ENCODE measurements at places on chromosomes 5 and 9.

- DNase-seq: no peak
Measured at GRCh38 chr9:98037357-98037756, 19.2 kb upstream of the NANS start.

GRCh38 chr5:23930985-23931384 is 423.6 kb downstream of the PRDM9 start:
- no peak for DNase-seq

GRCh38 chr5:139245637-139246339 is 47.6 kb upstream of the SIL1 start:
- no peak for DNase-seq

GRCh38 chr9:137313956-137314560 is 12.0 kb upstream of the NRARP start:
- no peak for DNase-seq

DNA sequence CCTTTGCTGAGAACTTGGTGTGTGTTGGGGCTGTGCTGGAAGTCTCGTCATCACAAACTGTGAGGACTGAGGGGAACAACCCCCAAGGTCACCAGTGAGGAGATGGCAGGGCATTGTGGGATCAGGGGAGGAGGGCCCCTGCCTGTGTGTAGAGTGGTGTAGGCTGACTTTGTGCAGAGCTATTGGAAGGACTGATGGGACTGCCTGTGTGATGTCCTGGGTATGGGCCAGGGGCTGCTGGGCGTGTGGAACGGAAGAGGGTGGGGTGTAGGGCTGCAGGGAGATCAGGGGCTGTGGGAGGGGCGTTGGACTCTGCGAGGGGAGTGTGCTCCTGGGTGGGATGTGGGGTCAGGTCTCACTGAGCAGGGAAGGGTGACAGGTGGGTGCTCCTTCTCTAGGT is 3.6 kb downstream of the WNK2 start:
- DNase-seq: no peak

DNA sequence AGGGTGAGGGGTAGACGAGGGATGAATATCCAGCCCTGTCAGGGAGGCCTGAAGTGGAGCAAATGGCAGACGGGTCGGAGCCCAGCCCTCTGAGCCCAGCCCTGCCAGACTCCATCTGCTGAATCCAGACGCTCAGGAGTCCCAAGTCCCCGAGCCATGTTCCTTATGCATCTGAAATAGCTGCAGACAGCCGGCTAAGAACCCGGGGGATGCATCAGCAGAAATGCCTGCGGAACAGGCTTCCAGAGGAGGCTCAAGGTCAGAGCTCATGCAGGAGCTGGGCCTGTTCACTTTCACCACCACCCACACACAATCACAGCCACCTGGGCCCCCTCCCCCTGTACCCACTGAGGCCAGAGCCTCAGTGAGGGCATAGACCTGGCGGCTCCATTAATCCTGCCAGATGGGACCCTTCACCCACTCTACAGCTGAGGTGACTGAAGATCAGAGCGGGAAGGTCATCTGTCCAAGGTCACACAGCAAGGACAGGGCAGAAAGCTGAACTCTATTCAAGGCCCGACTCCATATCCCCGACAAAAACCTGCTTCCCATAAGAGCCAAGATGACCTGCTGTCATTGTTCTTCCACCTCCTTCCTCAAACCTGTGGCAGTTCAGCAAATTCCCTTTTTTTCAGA is 24.4 kb upstream of the AKNA start:
- DNase-seq: no peak

DNA sequence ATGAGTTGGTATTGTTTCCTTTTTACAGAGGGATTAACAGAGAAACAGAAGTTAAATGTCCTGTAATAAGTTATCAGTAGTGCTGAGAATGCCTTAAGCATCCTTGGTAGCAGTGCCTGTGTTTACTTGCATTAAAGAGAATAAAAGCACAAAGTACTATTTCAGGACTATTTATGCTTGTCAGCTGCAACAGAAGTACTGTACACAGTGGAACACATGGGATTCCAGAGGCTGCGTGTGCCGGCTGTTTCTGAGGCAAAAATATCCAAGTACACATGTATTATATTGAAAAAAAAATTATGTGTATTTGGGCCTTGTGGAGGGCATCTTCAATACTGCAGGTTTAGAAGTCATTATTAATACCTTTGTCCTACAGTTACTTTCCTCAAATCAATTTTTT is 58.2 kb upstream of the ACTBL2 start:
- no peak for DNase-seq

GRCh38 chr5:17024686-17025180 is 88.6 kb upstream of the MYO10 start:
- DNase-seq: no peak

DNA sequence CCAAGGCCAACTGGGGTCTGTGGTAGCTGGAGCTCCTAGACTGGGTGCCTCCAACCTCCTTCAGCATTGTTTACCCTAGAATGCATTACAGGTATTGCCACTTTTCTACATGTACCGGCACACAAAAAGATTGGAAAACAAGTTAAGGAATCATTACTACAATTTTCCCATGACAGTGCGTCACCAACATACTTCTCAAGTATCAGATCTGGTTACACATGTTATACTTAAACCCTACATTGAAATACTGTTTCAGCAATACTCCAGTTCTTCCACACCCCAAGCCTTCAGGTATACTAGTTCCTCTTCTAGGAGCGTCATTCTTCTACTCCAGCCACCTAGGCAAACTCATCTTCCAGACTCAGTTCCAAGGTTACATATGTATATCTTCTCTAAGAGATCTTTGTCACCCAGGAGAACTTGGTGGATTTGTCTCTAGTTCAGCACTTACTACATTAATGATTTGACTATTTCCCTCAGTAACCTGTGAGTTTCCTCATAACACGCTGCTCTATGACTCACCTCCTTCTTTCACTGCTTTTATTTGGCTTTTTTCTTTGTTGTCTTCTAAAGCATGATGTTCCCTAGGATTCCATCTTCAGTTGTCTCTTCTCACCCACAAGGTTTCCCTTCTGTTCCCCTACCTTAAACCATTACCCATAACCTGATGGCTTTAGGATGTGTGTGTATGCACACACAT is 217.0 kb downstream of the AP3B1 start:
- DNase-seq: no peak

DNA sequence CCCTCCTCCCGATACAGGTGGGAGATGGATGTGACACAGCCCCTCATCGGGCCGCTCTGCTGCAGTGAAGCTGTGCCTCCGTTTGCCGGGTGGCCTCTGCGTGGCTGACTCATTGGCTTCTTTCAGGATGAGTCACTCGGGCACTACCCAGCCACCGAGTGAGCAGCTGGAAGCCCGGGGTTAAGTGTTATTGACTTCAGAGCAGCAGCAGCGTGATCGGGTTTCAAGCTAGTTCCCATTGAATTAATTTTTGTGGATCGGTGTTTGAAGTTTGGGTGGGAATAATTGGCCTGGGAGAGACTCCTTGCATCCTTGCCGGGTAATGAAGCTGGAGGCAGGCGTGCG is 266.4 kb upstream of the IRX4 start:
- no peak for DNase-seq

DNA sequence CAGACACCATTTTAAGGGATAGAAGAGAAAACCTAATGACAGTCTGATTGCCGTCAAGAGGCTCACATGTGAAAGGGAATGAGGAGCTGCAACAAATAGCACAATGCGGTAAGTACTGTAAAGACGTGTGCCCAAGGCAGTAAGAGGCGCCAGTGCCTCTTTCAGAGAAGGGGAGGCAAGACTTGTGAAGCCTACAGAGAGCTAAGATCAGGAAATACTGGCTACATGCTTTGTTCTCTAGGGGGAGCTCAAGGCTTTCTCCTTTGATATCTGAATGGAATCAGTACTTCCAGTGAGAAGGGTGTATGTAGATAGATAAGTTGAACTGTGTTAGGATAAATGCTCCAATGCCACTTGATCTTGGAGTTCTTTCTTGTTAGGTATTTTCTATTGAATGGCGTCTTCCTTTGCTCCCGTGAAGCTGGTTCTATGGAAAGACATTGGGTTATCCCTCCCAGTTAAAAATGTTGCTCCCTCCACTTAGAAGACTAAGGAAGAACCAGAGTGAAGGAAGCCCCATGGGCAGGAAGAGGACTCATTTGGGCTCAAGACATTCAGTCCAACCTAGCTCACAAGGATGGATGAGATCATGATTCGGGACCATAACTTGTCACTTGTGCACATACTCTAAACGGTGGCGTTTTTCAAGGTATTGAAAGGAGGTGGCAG is 23.5 kb upstream of the ALDOB start:
- DNase-seq: no peak

- no peak for DNase-seq
Measured at GRCh38 chr5:18970000-18970399, 1018.0 kb downstream of the CDH18 start.

DNA sequence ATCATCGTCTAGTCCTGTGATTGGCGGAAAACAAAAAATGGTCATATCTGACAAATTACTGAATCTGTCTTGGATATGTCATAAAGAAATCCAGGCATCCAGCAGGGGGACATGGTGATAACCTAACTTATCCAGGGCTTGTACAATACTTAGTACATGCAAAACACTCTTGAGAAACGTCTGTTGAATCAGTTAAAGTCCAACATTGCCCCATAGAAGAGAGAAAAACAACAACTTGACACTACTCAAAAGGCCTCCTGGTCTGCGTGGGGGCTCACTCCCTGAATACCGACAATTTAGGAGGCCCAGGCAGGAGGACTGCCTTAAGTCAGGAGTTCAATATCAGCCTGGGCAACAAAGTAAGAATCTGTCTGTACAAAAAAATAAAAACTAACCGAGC is 217.5 kb downstream of the DCP2 start:
- no peak for DNase-seq

- DNase-seq: no peak
Measured at GRCh38 chr9:135611142-135611874, 28.0 kb downstream of the GLT6D1 start.

DNA sequence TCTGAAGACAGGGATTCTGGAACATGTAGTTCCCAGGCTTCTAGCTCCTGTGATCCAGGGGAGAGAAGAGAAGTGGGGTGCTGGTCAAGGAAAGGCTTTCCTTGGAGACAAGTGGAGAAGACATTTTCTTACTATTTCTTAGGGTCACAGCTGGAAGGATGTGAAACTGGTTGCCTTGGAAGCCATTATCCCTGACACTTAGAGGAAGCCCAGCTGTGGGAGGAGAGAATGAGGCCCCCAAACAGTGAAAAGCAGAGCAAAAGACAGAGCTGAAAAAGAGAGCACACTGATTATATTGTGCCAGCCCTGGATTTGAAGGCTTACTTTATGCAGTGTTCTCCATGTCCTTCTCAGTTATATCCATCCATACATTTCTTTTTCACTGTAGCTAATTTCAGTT is 17.5 kb upstream of the SHB start:
- DNase-seq: no peak

DNA sequence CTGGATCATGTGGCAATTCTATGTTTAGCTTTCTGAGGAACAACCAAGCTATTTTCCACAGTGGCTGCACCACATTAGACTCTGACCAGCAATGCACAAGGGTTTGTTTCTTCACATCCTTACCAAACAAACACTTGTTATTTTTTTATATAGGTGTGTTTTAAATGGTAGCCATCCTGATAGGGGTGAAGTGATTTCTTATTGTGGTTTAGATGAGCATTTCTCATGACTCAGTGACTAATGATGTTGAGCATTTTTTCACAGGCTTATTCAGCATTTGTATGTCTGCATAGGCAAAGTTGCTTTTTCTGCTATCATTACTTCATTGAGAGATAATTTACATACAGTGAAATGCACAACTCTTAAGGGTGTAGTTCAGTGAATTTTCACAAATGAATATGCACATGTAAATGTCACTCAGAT is 36.0 kb downstream of the ANKRD33B start:
- no peak for DNase-seq

DNA sequence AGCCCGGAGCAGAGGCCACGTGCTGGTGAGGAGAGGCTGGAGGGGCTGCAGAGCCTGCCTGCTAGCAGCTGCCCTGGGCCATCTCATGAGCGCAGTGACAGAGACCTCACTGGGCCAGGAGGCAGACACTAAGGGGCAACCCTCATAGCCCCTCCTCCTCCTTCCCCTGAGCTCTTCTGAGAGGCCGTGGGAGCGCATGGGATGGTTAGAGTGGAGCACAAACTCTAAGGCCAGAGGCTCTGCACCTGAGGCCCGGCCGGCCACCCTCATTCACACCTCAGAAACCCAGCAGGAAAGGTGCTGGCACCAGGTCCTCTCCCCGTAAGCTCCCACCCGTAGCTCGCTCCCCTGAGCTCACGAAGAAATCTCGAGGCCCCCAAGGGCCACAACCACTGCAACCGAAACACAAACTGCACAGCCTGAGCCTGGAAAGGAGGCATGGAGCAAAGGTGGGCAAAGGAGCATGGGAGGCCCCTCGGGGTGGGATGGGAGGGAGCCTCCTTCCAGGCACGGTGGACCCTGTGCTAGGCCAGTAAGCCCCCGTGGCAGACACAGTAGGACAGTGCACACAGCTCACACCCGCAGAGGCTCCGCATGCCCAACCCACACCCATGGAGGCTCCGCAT is 17.7 kb downstream of the CAMSAP1 start:
- no peak for DNase-seq
